Lung microvascular endothelial cell (primary cell): ENCODE measurements at places on chromosomes 2 and 18.

DNA sequence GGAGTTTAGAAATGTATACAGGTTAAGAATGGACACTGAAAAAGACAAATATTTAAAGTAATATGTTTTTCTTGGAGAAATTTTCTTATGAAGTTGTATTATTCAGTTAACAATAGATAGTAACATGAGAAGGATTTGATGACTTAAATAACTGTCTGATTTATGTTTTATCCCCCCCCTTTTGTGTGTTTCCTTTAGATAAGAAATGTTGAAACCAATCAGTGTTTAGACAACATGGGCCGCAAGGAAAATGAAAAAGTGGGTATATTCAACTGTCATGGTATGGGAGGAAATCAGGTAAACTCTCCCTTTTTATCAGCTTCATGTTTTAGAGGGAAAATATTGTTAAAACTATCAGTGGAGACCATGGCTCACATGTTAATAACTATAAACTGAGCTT lies 289.7 kb upstream of the KCNJ3 start:
- no peak for DNase-seq

GRCh38 chr18:47373465-47373864 lies 122.0 kb upstream of the SKOR2 start:
- DNase-seq, result no peak

- DNase-seq, result peak; percentile 8
These were observed 1.3 kb upstream of the ZNF516 start for GRCh38 chr18:76496194-76496890.

- no peak for DNase-seq
These were observed 118.3 kb upstream of the FAM136A start for GRCh38 chr2:70420143-70420542.

DNA sequence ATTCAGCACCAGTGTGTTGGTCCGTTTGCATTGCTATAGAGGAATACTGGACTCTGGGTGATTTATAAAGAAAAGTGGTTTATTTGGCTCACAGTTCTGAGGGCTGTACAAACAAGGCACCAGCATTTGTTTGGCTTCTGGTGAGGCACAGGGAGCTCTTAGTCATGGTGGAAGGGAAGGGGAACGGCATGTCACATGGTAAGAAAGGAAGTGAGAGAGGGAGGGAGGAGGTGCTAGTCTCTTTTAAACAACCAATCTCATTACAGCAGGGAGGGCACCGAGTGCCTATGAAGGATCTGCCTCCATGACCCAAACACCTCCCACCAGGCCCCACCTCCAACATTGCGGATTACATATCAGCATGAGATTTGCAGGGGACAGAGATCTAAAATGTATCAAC lies 143.9 kb upstream of the DLX2 start:
- DNase-seq, result peak; percentile 62

- peak; percentile 75 for DNase-seq
These were observed 80.4 kb downstream of the SH3RF3 start for GRCh38 chr2:109209412-109209811.

DNA sequence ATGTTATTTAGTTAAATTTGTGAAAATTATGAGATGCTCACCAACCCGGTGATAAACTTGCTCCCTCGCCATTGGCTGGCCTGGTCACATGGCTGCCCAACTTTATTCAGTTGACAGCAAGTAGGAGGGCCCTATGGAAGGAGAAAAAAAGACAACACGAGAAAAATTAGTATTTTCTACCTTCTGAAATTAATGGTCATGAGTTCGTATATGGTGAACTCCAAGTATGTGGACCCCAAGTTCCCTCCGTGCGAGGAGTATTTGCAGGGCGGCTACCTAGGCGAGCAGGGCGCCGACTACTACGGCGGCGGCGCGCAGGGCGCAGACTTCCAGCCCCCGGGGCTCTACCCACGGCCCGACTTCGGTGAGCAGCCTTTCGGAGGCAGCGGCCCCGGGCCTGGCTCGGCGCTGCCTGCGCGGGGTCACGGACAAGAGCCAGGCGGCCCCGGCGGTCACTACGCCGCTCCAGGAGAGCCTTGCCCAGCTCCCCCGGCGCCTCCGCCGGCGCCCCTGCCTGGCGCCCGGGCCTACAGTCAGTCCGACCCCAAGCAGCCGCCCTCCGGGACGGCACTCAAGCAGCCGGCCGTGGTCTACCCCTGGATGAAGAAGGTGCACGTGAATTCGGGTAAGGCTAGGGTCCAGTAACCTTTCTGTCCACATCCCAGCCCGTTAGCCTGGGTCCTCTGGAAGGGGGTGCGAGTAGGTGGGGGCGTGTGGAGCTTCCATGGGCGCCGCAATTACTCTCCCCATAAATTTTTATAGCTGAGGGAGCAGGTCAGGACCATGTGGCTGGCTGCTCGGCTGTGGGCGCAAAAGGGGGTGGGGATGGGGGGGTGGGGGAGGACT lies at the start of gene HOXD4:
Gene HOXD4, plus strand, starts transcription at position 109 of the 846 bp plus-strand sequence. Its CDS starts 84 bp downstream, at position 193.
- DNase-seq, result no peak

DNA sequence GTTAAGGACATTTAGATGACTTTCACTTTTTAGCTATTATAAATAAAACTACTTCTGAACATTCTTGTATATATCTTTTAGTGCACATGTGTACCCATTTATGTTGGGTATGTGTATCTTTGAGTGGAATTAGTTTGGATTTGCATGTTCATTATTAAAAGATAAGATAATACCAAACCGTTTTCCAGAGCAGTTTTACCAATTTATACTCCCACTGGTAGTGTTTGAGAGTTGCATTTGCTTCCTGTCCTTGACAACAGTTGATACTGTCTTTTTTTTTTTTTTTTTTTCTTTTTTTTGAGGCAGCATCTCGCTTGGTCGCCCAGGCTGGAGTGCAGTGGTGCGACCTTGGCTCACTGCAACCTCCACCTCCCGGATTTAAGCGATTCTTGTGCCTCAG lies 23.3 kb downstream of the SLC30A6 start:
- no peak for DNase-seq

GRCh38 chr2:216664593-216665034 lies 30.7 kb downstream of the IGFBP5 start:
- DNase-seq, result no peak

- no peak for DNase-seq
These were observed 309.1 kb upstream of the CYRIA start for GRCh38 chr2:16974688-16975087.

GRCh38 chr18:35132021-35132902 lies 91.0 kb downstream of the MAPRE2 start:
- DNase-seq, result peak; percentile 32

- no peak for DNase-seq
These were observed 53.2 kb upstream of the SLC4A10 start for GRCh38 chr2:161571051-161571429.

GRCh38 chr18:3857544-3857943 lies 407.6 kb downstream of the TGIF1 start:
- DNase-seq, result no peak

- no peak for DNase-seq
These were observed 121.6 kb downstream of the TXNL1 start for GRCh38 chr18:56516789-56517188.

DNA sequence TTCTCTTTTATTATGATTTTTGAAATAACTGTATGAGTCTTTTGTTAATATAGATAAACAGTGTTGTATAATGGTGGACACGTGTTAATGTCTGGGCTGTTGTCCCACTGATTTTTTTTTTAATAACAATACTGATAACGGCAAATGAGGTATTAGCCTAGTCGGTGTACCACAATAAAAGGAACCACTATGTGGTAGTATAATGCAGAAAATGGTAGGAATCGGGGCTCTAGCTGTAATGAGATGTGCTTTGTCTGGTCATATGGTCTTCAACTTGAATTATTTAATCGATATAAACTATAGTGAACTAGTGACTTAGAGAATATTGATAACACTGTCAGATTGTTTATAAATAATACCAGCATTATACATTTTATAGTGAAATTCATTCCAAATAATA lies 517.9 kb upstream of the SPHKAP start:
- no peak for DNase-seq

- peak; percentile 78 for DNase-seq
These were observed 12.6 kb upstream of the ICA1L start for GRCh38 chr2:202883987-202884675.

DNA sequence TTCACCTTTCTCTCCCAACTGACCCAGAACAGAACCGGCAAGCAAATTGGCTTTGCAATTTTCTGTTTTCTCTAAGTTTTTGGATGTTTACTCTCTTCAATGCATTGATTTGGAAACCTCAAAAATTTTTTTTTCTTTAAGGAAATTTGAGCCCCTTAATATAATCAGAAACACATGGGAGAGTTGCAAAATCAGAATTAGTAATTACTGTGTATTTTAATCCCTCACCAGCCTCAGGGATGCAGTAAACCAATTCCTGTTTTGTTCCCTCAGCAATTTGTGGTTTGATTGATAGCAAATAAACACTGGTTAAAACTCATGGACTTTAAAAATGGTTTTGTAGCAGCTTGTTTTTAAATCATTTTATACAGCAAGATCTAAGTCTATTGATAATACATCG lies 281.5 kb downstream of the NEDD4L start:
- DNase-seq, result no peak

- no peak for DNase-seq
These were observed 702 bp downstream of the OLA1 start for GRCh38 chr2:174247474-174248186.

GRCh38 chr2:29165362-29166241 lies 50.4 kb downstream of the CLIP4 start:
- DNase-seq, result peak; percentile 39

GRCh38 chr2:152336119-152336853 lies 1.3 kb downstream of the FMNL2 start:
- peak; percentile 58 for DNase-seq

DNA sequence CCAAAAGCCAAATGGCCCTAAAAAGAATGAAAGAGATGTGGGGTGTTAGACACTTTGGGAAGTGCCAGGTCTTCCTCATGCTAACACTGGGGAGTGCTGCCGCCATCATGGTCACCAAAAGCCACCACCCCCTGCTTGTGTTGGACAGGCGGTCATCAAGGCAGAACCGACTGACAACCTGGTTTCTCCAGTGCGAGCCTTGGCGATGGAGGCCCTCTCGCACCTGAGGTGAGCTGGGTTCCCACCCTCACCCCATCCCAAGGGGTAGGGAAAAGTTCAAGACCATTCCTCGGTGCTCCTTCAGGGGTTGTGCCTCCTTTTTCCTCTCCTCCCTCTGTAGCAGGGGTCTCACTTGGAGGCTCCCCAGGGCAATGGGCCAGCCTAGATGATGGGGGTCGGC lies 33.6 kb downstream of the MROH2A start:
- no peak for DNase-seq

DNA sequence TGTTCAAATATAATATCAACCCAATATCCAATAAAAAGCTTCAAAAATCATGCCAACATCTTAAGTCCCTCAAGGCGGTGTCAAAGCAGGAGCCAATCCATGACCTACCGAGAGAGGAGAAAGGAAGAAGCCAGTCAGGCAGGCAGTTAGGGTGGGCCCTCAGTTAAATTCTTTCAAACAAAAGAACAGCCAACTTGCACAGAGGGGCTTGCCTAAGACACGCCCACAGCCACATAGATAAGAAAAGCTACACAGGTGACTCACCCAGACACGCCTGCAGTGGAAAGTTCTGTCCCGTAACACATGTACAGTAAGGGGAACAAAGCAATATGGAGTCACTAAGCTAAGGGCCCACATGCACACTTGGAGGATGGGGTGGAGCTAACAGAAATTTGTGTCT lies 61.3 kb downstream of the SP110 start:
- DNase-seq, result no peak

DNA sequence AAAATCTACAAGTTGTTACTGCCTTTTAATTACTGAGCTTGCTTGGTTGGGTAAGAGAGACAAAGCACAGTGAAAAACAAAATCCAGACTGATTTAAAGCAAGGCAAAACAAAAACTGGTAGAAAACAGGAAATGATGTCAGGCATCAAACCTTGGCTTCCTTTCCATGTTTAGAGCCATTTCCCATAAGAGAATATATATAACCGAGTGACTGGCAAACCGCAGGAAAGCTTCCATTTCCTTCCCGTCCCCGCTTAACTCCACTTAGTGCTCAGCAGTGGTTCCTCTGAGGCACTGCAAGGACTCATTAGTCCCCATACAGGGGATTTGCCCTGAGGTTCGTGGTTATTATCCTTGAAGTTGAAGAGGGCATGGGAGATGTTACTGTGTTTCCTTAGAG lies 446.3 kb downstream of the LPIN1 start:
- peak; percentile 89 for DNase-seq

DNA sequence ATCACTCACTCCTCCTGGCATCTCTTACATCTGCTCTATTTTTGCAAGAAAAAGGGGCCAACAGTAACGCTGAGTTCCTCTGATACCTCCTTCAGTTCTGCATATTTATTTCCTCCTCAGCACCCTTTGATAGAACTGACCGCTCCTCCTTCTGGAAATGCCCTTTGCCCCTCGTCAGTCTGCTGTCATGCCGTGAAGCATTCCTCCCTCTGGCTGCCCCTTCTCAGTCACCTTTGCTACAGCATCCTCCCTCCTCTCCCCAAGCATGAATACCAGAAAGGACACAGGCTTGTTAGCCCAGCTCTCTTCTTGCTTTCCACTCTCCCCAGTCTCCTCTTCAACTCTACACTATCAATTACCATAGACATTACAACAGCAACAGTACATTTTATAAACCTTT lies 135.4 kb downstream of the NBAS start:
- no peak for DNase-seq

GRCh38 chr18:56756966-56757365 lies 105.8 kb downstream of the WDR7 start:
- peak; percentile 21 for DNase-seq

DNA sequence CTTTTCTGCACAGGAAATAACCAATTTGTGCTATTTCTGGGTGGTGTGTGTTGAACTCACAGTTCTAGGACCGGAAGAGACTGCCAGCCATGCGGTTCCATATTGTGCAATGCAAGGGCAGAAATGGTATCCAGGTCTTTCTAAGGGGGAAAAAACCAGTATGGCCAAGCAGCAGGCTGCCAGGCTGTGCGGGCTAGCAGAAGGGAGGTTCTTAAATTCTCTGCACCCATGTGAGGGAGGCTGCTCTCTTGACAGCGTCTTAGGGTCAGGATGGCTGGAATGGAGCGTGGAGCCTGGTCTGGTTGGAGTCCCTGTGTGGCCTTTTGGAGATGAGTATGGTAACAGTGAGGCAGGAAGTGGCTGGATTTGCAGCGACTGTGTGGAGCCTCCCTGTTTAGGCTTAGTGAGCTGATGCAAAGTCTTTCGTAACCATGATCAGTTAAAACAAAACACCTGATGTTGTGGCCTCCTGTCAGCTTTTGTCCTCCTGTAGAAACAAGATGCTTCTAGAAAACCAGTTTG lies 52.6 kb downstream of the NCK2 start:
- DNase-seq, result peak; percentile 31

DNA sequence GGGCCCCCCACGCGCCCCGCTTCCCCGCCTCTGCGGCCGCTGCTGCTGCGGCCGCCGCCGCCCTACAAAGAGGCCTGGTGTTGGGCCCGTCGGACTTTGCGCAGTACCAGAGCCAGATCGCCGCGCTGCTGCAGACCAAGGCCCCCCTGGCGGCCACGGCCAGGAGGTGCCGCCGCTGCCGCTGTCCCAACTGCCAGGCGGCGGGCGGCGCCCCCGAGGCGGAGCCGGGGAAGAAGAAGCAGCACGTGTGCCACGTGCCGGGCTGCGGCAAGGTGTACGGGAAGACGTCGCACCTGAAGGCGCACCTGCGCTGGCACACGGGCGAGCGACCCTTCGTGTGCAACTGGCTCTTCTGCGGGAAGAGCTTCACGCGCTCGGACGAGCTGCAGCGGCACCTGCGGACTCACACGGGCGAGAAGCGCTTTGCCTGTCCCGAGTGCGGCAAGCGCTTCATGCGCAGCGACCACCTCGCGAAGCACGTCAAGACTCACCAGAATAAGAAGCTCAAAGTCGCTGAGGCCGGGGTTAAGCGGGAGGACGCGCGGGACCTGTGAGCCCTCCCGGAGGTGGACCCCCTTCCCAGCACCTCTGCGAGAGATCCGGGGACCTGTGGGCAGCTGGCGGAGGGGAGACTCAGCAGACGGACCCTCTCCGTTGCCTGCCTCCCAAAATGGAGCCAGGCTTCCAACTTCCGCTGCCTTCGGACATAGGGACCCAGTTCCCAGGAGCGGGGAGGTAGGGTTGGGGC lies 1.9 kb downstream of the SP5 start:
- peak; percentile 71 for DNase-seq
